ENCODE measurements at places on chromosomes 12 and 14.

DNA sequence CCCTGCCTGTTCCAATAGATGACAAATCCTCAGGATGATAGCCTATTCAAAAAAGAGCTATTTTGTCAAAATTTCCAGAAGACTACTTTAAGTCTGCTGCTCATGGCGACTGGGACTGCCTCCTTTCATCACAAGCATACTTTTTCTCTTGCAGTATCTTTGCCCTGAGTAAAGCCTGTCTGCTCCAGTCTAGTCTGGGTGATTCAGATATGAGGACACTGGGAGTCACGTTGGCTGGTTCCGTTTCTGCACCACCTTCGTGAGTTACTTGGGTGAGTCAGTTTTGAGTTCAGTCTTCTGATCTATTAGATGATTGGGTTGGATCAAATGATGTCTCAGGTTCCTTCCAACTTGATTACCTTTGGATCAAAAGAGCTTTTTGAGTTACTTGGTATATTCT, 301.3 kb upstream of the STXBP6 start:
- no peak for DNase-seq

DNA sequence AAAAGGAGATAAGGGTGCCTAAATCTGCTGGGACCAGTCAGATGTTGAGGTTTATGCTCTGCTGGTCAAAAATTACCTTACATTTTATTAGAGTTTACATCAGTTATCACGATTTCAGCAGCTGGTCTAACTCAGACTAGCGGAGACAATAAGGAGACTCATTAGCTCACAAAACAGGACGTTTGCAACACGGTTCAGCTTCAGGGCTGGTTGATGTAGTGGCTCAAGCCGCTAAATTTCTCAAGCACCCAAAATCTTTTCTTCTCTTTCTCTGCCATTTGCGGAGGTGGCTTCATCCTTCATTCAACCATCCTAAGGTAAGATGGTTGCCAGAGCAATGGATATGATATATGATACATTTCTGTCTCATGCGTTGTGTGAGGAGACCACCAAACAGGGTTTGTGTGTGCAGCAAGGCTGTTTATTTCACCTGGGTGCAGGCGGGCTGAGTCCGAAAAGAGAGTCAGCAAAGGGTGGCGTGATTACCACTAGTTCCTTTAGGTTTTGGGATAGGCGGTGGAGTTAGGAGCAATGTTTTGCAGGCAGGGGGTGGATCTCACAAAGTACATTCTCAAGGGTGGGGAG, 30.3 kb upstream of the CLIP1 start:
- DNase-seq: no peak

DNA sequence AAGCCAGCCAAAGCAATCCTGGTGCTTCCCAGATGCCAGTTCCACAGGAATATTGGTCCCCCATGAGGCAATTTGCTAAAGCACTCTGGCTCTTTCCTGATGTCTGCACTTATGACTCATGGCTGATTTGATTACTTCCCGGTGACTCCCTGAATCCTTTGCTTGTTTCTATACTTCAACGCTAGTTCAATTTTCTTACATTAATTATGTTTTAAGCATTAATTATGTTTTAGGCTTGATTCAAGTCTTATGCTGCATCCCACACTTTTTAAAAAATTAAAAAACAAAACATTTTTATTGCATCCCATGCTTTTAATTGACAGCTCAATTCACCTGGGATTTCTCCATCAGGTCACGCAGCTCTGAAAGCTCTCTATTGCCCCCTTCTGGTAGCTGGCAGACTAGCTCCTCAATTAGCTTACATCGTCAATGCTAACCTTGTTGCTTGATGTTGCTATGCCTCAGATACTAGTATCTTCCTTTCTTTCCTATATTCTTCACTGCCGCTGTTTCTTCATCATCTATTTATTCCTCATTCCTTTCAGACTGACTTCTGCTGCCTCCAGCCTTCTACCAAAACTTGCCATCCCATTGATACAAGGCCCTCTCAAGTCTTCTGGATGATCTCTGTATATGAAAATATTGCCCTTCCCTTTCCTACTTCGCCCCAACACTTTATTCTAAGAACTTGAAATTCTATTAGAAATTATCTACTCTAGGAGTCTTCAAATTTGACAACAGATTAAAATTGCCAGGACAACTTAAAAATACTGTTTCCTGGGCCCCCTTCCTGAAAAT, 32.0 kb downstream of the TSHR start:
- peak; percentile 70 for DNase-seq

DNA sequence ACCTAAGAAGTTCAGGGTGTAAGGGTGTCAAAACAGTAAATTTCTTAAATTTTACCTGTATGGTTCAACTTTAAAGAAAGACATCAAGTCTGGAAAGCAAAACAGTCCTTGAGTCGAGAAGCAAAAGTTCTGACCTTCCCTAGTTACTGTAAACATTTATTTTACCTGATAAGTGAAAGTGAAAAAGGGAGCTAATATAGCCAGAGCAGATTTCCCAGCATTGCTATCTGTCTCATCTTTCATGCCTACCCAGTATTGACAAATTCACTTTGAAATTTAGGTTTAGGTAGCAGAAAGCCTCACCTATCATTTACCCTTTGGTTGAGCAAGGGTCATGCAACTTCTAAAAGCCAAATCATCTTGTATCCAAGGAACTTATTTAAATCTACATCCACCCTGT, 24.5 kb downstream of the SLC38A4 start:
- DNase-seq: no peak

DNA sequence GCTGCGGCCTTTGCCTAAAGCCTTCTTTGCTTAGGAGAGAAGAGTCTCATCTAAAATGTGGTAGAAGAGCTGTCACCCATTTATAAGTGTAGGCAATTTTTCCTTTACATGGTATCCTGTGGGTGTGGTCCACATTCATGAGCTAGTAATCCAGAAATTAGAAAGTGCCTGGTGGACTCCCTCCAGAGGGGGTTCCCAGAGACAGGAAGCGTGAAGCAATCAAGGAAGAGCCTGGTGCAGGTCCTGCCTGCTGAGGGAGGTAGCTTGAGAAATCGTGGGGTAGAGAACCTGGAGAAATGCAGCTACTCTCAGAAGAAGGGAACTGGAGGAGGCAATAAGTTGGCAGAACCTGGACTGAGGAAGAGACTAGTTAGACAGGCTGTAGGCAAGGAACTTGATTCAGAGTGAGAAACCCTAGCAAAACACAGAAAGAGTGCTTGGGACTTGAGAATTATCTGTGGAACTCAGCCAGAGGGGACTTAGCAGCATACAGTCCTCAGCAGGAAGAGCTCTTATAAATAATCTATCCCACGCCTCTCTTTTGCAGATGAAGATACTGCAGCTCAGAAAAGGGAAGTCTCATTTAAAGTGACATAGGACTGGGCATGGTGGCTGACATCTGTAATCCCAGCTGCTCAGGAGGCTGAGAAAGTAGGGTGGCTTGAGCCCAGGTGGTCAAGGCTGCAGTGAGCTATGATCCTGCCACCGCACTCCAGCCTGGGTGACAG, 182.4 kb upstream of the CCND2 start:
- DNase-seq: no peak

GRCh38 chr14:59704054-59704645, 127.5 kb upstream of the CCDC175 start:
- DNase-seq: no peak

DNA sequence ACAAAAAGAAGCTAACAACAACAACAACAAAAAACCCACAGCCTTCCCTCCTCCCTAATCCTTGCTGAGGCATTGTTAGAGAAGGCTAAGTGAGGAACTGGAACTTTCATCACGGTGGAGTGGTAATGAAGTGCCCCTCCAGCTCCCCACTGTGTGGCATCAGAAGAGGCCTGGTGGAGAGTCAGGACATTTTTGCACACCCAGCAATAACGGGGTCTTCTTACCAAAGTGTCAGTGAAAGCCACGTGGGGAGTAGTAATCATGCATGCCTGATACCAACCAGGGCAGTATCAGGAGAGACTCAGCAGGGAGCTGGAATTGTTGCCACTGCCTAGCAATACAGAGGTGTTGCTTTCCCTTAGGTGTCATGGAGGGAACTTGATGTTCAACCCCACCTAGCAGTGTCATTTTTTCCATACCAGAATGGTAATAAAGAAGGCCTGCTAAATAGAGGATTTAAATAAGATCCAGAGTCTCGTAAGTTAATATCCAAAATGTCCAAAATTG, 299.7 kb upstream of the RGS6 start:
- no peak for DNase-seq

- DNase-seq: no peak
These were observed 222.7 kb downstream of the MSRB3 start for GRCh38 chr12:65501093-65501621.

DNA sequence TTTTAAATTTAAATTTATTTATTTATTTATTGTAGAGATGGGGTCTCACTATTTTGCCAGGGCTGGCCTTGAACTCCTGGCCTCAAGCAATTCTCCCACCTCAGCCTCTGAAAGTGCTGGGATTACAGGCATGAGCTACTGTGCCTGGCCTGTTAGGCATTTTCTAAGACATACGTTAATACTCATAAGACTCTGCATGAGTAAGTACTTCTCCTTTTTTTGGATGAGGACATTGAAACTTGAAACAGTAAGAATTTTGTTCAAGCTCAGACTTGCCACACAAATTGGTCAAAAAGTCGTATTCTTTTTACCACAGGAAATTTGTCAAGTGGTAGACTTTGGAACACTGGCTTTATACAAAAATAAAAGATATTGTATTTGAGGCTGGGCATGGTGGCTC, 187.4 kb upstream of the RASSF8 start:
- no peak for DNase-seq

GRCh38 chr12:12460935-12461922, 101.4 kb downstream of the DUSP16 start:
- DNase-seq: no peak

GRCh38 chr12:130977046-130977742, 23.5 kb downstream of the ADGRD1 start:
- no peak for DNase-seq

DNA sequence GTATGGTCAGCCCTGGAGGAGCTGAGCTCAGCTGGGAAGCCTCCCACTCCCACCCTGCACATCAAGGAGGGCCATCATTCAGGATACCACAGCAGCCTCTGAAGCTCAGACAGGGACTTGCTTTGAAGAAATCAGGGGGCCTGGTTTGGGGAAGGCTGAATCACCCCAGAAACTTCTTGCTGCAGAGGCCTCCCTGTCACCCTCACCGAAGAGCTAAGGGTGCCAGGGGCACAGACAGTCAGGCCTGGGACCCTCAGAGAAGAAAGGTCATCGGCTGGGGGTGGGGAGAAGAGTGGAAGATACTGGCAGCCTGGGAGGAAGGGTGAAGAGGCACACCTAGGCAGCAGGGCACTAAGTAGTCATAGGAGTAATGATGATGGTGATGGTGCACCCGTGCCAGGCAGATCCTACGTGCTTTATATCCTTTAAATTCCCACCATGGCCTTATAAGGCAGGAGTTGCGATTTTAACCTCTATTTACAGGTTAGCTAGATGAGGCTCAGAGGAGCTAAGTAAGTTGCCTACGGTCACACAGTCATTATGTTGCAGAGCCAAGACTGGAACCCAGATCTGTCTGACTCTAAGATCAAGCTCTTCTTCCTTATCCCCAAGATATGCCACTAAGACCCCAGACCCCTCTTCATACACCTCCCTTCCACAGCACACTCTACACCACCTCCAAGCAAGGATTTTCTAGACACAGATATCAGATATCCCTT, 28.5 kb upstream of the PNMA1 start:
- no peak for DNase-seq

DNA sequence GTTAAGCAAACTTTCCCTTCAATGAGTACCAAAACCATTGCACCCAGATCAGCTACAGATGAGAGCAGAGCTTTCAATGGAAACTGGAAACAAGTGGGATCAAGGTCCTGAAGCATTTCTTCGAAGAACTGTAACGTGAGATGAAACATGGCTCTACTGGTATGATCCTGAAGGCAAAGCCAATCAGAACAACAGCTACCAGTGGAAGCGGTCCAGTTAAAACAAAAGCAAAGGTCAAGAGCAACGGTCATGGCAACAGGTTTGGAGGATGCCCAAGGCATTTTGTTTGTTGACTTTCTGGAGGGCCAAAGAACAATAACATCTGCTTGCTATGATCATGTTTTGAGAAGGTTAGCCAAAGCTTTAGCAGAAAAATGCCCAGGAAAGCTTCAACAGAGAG, 137.9 kb upstream of the CPSF6 start:
- DNase-seq: no peak
